ENCODE measurements at places on chromosomes 12 and 14.
A peak's percentile ranks its signal among the peaks of the same experiment; 100 is the strongest.

DNA sequence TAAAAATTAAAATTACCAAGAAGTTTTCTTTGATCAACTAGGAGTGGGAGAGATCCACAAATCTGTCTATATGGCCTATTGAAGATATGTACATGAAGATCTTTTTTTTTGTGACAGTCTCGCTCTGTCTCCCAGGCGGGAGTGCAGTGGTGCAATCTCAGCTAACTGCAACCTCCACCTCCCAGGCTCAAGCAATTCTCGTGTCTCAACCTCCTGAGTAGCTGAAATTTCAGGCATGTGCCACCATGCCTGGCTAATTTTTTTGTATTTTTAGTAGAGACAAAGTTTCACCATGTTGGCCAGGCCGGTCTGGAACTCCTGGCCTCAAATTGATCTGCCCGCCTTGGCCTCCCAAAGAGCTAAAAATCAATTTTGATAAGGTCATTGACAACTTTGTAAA lies 4.6 kb upstream of the NFATC4 start:
- DNase-seq = no peak

DNA sequence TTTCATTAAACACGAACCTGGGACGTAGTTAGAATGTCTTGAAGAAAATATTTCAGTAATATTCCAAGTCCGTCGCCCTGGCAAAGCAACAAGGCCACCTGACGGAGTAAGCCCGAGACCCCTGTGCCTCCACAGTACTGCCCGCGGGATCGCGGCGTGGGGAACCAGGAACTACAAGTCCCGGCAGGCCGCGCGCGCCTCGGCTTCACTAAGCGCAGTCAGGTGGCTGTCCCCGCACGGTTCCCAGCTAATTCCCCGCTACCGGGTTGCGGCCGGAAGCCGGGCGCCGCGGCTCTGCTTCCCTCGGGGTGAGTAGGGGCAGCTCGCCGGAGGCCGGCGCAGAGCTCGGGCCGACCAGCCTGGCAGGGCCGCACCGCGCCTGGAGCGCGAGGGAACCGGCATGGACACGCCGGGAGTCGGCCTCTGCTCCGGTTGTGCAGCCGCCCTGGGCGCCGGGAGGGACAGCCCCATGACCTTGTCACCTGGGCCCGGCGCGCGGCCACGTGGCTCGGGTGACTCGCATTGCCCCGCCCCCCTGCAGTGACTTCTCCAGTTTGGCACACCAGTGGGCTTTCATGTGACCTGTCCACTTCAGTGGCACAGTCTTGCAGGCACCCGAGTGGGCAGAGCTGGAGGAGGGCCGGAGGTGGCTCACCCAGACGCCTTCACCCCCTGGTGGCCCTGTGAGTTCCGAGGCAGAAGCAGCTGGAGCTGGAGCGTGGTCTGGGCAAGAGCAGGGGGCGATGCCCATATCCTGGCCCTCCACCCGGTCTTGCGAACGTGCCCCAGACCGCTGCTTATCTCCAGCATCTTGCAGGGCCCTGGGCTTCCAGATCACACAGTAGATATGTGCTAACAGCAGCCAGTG lies at the start of gene ADCK1:
Gene ADCK1, plus strand, starts transcription at position 247 of the 868 bp plus-strand sequence. CDS start 18,870 bp downstream, outside the sequence.
- DNase-seq = peak; percentile 83

DNA sequence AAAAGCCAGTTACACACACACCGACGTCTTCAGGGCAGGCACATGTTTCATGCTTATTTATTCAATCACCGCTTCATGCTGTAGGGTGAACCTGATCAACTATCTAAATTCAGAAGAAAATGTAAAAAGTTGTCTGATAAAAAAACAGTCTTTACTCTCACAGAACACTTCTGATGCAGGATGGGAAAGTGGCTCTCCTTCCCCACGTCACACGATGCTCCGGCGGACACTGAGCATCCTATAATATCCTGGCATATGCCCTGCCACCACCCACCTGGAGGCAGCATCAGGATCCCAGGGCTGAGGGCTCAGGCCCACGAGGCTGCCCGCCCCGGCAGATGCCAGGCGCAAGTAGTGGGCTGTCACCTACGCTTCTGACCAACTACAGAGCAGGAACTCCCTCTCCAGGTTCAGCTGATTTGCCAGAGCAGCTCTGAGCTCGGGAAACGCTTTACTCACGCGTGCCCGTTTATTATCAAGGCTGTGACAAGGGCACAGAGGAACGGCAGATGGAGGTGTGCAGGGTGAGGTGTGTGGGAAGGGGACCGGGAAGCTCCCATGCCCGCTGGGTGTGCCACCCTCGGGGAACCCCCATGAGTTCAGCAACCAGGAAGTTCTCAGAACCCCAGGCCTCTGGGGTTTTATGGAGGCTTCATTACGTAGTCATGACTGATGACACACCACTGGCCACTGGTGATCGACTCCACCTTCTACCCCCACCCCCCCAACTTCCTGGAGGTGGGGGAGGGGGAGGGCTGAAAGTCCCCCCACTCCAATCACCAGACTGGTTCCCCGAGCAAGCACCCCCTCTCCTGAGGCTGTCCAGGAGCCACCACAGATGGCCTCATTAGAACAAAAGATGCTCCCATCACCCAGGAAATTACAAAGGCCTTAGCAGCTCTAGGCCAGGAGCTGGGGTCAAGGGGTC lies 32.1 kb downstream of the SLC15A4 start:
- DNase-seq = no peak

DNA sequence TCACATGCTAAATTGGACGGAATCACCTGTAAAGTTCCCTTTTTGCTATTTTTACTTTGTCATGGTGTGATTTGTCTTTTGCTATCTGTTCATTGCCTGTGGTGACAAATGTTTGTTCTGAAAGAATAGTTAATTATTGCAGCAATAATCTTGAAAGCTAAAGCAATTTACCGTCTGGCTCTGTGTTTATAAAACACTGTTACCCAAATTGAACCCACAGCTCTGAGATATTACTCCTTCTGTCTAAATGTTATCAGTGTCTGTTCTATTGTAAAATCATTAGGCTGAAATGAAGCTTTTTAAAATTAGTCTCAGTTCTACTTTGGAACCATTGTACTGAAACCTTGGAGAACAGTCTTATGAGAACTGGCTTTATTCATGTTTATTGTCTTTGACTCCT lies 42.5 kb downstream of the TMX1 start:
- no peak for DNase-seq

DNA sequence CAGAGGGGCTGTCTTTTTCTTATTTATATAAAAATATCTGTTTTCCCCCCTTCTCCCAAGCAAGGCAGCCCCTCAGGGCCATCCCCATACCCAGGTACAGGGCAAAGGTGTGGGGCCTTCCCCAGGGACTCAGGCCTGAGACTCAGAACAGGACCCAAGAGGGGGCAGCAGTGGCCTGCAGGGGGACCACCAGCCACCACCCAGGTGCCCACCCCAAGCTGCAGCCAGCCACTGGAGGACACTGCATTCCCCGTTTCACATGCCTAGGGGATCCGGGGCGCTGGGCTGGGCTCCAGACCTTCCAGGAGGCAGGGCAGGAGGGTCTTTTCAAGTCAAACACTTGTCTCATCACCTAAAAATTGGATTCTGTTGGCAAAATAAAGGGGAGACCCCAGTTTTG lies 83.3 kb downstream of the SCARB1 start:
- no peak for DNase-seq

- no peak for DNase-seq
Measured at GRCh38 chr12:70929029-70929428, 8.5 kb upstream of the PTPRR start.

DNA sequence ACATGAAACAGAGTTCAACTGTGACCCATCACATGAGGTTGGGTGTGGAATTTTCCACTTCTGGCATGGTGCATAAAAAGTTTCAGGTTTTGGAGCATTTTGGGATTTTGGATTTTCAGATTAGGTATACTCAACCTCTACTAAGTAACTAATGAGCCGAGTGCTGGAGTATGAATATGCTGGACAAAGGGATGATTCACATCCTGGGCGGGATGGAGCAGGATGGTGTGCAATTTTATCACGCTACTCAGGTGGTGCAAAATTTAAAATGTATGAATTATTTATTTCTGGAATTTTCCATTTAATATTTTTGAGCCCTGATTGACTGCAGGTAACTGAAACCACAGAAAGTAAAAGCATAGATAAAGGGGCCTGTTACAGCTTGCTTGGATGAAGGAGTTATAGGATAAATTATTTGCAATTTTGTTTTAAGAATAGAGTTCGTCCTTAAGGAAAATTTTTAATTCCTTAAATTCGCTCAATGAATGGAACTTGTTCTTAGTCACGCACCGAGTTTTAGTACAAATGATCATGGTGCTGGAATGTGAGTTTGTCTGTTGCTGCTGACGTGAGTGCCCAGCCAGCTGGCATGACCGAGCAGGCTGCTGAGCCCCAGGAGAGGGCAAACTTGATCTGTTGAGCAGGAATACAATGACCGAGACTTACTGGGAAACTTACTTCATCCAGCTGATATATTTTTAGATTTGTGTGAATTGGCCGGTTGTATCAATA lies 176.3 kb downstream of the ESR2 start:
- DNase-seq = no peak

- DNase-seq = no peak
Measured at GRCh38 chr12:120231316-120232011, 30.6 kb upstream of the RPLP0 start.

GRCh38 chr14:100679707-100680438 lies 46.8 kb upstream of the DLK1 start:
- no peak for DNase-seq

DNA sequence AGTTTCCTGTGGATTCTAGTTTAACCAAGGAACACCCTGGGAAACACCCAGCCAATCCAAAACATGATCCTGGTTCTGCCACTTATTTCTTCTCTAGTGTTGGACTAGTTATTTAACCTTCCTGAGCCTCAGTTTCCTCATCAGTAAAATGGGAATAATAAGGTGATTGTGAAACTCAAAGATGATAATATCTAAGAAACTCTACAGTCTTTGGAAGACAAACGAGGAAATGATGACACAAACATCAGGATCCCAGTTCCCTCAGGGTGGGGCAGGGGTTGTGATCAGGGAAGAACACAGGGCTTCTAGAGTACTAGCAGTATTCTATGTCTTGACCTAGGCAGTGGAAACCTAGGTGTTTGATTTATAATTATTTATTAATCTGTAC lies 18.1 kb upstream of the TMEM106C start:
- no peak for DNase-seq

DNA sequence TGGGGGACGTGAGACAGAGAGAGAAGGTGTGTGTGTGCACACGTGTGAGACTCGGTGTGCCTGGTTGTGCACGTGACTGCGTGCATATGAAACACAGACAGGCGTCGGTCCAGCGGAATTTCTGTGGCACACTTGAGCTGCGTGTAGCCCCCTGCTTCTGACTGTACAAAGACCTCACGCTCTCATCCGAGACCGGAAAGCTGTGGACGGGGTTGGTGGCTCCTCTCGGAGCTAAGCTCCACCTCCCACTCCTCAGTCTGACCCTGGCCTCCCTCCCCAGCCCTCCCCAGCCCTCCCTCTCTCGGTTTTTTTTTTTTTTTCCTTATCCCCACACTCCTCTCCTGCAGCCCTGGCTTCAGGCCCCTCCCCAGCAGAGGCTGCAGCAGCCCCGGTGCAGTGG lies 8.3 kb upstream of the C14orf180 start:
- no peak for DNase-seq

DNA sequence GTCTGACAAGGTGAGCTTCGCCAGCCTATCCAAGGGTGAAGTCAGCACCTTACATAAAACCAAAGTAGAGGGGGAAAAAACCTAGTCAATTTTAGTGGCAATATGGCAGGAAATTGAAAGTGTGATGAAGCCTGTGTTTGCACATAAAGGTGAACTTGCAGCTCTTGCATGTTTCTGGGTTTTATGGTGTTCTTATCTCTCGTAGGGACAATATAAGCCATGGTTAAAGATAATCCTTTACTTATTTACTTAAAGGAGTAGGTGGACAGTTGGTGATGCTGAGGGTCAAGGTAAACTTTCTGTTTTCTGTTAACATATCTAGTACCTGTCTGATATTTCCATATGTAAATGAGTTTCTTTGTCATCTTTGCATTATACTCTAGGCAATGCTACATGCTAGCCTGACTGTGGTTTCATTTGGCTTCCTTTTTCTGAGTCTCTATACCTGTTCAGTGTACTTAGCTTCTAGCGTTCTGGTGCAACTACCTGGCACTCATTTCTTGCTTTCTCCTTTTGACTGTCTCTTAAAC lies 32.8 kb downstream of the CCDC91 start:
- DNase-seq = no peak

DNA sequence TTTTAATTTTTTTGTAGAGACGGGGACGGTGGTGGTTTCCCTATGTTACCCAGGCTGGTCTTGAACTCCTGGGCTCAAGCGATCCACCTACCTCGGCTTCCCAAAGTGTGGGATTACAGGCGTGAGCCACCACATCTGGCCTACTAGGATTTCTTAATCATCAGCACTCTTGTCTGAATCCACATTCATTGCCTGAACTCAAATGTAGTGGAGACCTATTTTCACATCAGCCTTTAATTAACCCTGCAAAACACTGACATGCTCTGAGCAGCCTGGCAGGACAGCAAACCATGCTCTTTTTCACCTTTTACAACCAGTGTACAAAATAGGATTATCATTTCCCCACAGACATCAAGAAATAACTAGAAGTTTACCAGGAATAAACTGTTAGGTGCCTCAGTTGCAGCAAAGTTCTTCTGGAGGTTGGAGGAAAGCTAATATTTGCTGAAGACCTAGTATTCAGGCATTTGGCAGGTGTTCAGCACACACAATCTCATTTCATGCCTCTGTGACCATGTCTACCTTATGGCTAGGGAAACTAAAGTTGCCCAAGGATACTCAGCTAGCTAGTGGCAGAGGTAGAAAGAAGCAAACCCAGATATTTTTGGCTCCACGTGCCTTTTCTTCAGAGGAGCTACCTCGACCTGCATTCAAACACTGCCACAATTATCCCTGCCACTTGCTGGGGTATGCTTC lies 37.7 kb downstream of the CFL2 start:
- no peak for DNase-seq

DNA sequence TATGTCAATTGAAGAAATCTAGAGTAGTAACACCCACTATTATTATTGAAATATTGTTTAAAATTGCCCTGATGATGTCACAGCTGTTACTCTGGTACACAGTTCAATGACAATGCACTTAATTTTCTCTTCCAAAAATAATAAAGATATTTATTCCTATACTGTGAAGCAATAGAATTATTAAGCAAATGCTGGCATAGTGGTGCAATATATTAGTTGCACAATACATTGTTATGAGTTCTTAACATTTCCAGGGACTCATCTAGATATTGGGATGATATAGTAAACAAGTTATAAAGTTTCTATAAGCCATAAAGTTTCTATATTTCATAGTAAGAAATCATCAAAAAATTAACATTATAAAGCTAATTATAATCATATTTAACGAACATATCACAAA lies 897.8 kb downstream of the LRFN5 start:
- DNase-seq = no peak

- DNase-seq = no peak
Measured at GRCh38 chr14:27917896-27918295, 848.7 kb upstream of the FOXG1 start.

Data from cortex of kidney (tissue), 1 donor.